ENCODE measurements at places on chromosomes 11 and 22. TPM values are rescaled to one million over a fixed set of nuclear protein-coding genes. Genes with fewer than 3 reads are reported as not detected.

MS4A6A gene
- 7.7 TPM for total RNA-seq

IL18 gene
- not detected for total RNA-seq

TPBGL gene
- 0.15 TPM for total RNA-seq

DDTL gene
- 5.3 TPM for total RNA-seq

OR2D2 gene
- total RNA-seq = not detected

REXO2 gene
- total RNA-seq = 64.8 TPM

MYO7A gene
- 0.47 TPM for total RNA-seq

MRGPRX3 gene
- not detected for total RNA-seq

SULT4A1 gene
- total RNA-seq = not detected

DNA sequence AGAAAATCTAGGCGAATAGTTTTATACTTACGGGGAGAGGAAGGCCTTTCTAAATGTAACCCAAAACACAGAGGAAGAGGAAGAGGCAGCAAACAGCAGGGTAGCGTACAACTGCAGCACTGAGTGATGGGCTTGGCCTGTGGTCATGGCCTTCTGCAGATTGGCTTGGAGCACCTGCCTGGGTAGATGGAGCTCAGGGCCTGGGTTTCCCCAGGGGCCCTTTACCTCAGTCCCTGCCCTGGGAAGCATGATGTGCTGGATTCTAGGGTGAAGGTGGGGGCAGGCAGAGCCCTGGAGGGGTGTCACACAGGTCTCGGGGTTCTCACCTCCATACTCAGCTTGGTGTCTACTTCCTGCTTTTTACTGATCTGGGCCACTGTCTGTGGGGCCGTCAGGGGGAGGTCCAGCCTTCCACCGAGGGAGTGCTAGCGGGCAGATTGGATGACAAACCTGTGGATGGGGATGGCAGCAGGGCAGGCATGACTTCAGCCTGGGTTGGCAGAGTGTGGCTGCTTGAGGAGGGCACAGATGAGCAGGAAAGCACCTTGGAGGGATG is 27.7 kb upstream of the CHRM1 start:
- DNase-seq = no peak

DNA sequence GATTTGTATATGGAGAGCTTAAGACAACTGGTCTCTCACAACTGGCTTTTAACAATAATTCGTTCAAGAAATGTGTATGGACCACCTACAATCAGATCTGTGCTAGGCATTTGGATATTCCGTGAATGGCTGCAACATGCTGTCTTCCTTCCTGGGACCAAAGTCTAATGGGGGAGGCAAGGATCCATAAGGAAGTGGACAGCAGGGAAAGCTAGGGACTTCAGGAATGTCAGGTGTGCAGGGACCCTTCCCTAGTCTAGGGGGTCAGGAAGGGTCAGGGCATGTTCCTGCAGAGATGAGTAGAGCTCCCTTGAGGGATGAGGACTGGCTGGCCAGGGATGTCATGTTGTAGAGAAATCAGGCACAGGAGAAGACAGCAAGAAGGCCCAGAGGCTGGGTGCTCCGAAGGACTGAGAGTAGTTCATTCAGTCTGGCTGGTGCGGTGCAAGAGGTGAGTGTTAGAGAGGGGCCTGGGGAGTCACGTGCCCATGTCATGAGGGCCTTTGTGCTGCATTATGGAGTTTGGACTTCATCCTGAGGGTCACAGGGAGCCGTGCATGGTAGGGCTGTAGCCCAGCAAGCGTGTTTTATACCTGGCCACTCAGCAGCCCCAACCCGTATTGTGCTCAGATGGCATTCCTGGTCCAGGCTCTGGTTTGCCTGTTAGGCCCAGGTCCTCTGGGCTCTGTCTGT is 8.5 kb upstream of the NECTIN1 start:
- no peak for DNase-seq

- DNase-seq = no peak
These were observed 355.6 kb upstream of the DDI1 start for GRCh38 chr11:103680826-103681225.

DNA sequence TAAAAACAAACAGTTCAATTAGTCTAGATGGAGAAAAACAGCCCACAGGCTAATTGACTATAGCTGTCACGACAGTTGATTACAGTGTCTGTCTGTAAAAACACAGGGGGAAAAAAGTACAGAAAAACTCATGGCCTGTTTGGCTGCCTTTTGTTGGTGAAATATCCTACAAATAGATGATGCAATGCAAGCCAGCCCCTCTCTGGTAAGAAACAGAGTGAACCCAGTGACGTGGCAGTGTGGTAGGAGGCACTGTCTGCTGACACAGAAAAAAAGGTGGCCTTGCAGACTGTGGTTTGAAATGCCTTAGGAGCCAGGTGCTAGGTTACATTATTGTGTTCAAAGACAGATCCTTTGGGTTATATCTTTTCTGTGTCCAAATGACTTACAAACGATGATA is 431.4 kb upstream of the CCDC90B start:
- no peak for DNase-seq

- DNase-seq = no peak
These were observed 70.5 kb upstream of the BLID start for GRCh38 chr11:122186439-122187080.

GRCh38 chr22:38214302-38215056 is 12.7 kb downstream of the MAFF start:
- DNase-seq = peak; percentile 83

DNA sequence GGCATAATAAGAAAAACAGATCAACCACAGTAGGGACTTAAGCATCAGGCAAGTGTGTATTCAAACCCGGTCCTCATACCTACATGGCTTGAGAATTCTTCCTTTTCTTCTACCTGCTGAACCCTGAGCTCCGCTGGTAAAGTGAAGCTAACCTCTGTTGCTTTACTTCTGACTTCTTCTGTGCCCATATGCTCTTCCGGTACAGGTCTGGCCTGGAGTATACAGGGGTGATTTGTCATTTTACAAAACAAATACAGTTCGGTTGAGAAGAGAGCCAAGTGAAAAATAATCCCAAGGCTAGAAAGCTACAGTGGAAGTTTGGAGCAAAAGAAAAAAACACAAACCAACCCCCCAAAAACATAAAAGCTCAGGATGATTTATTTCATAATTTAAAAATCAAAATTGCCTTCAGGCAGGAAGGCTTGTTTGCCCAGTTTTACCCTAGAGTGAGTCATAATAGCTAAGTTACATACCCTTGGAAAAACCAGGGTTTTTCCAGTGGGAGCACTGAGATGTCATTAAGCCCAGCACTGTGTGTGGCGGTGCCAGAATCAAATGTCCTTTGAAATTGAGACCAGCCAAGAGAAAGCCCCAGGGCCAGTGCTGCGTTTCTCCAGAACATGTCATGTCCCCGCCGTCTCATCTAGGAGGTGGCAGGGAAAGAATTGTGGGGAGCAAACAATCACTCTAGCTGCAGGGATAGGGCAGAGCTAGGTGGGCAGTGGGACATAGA is 305.5 kb upstream of the ISX start:
- no peak for DNase-seq

- DNase-seq = no peak
These were observed 35.3 kb upstream of the CLMP start for GRCh38 chr11:123230346-123230745.

DNA sequence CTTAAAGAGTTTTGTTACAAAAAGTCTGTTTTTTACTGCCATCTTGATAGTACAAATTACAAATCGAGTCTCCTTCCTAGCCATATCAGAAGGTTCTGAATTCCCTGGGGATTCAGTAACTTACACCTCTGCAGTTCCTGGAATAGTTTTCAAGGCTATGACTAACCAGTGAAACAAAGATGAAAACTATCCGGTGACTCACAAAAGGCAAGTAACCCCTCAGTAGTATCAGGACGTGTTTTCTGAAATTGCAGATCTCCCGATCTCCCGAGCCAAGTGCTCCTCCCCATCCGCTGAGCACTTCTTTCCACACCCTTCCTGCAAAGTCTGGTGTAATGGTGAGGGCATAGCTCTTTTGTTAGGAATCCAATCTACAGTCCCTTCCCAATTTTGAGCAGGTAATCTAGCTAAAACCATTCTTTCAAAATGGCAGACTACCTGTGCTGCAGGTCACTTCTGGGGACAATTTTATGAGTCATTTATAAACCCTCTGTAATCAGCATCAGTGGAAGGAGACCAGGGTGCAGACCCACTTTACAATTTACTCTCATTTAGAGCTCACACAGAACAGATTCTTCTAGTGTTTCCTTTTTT is 7.7 kb downstream of the E2F8 start:
- DNase-seq = no peak

DNA sequence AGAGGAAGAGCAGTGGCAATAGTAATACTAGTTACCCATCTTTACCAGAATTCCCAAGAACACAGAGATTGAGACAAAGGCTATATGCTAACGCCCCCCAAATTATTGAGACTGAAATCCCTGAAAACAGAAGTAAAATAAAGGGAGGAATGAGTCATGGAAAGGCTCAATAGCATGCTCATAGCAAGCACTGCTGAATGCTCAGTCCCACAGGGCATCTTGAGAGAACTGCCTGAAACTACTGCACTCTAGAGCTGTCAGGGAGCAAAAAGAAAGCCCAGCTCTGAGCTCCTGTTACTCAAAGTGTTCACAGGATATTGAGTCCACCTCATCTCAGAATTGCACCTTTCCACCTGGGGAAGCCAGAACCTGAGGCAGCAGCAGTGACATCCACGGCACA is 44.1 kb upstream of the FIBIN start:
- no peak for DNase-seq

DNA sequence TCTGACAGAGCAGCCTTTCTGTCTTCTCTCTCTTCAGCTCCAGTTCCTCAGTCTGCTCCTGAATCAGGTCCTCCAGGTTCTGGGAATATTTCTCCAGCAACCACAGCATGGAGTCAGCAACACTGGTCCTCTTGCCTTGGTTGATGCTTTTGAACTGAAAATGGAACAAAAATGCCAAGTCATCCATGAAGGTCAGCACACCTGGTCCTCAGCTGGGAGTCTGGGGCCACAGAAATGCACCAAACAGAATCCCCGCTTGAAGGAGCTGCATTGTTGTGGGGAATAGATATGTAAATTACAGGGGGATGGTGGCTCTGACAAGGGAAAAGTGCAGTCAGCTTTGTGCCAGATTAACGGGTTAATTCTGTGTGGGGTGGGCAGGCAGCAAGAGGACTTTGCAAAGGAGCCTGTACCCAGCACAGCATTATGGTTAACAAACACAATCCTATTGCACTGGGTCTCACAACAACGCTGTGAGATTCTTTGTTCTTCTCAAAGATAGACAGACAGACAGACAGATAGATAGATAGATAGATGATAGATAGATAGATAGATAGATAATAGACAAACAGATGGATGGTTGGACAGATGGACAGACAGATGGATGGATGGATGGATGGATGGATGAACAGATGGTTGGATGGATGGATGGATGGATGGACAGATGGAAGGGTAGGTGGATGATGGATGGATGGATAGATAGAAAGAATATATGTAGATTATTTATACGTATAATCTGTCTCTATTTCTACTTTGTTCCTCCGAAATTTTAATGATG is 33.8 kb upstream of the LRRC32 start:
- DNase-seq = no peak

GRCh38 chr22:23791738-23792645 is 5.2 kb downstream of the SMARCB1 start:
- no peak for DNase-seq

GRCh38 chr11:44078794-44079193 is 12.7 kb downstream of the ACCS start:
- no peak for DNase-seq

DNA sequence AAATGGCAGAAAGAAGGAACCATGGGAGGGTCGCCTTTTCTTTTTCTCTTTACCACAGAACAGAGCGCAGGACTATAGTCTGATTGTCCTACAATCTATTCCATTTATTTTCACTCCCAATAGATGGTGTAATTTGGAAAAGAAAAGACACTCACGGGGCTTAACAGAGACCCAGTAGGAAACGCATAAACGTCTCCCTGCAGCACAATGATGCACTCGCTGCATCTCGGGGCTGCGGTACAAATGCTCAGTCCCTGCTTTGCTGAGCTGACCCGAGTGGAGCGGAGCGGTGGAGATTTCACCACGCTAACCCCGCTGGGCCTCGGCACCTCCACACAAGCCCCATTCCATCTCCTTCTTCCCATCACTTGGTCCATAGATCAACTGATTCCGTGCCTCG is 1.5 kb downstream of the FEZ1 start:
- DNase-seq = no peak

GRCh38 chr11:106276859-106277436 is 199.5 kb downstream of the AASDHPPT start:
- no peak for DNase-seq

GRCh38 chr11:70456921-70457532 is 58.7 kb downstream of the CTTN start:
- DNase-seq = no peak

DNA sequence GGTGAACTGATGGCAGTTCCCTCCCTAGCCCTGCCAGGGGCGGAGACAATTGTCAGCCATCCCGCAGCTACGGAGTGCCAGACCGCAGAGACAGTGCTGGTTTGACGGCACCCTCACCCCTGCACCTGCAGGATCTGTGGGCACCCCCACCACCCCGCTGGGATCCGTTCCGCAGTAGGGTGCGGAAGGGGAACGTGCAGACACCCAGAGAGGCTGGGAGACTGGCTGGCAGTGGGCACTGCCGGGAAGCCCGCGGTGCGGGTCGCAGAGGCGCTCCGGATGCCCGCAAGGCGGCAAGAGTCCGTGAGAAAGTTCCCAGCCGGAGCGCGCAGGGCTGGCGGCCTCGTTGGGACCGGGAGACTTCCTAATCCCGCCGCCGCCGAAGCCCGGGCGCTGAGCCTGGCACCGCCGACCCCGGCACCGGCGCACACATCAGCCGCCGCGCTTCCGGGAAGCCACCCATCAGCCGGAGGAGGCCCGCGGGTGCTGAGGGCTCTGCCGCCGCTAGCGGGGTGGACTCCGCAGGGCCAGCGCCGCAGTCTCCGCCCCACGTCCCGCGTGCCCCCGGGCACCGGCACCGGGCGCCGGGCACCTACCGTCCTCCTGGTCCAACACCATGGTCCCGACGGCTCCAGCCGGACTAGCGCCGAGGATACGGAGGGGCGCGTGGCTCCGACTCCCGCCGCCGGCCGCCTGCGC is 4.3 kb upstream of the LMO1 start:
- DNase-seq = no peak

DNA sequence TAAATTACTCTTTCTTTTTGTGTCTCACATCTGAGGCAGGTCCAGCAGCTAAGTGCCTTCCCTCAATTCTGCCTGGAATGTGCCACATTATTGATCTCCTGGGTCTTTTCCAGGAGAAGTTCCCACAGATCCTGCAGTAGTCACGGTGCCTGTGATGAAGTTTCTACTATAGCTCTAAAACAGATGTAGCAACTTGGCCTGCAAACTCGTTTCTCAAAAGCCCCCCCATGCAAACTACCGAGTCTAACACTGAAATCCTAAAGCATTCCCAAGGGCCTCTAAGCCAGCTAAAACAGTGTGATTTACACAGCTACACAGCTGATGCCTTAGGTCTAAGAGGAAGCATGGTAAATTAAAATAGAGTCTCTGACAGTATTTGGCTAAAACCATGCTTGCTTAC is 54.3 kb downstream of the DDI1 start:
- DNase-seq = no peak

All from CD4-positive, alpha-beta memory T cell (primary cell).